ENCODE measurements at places on chromosomes 7 and 10. TPM values are rescaled to one million over a fixed set of nuclear protein-coding genes. Genes with fewer than 3 reads are reported as not detected.

MYO1G gene
- 4.2 TPM for total RNA-seq

ALOX5 gene
- 8.3 TPM for total RNA-seq

AMPH gene
- 0.58 TPM for total RNA-seq

GRCh38 chr10:62911210-62911963, 95.2 kb upstream of the EGR2 start:
- no peak for DNase-seq

Data from left colon (tissue), 2 donors.